ENCODE measurements at places on chromosomes 1 and 21.

DNA sequence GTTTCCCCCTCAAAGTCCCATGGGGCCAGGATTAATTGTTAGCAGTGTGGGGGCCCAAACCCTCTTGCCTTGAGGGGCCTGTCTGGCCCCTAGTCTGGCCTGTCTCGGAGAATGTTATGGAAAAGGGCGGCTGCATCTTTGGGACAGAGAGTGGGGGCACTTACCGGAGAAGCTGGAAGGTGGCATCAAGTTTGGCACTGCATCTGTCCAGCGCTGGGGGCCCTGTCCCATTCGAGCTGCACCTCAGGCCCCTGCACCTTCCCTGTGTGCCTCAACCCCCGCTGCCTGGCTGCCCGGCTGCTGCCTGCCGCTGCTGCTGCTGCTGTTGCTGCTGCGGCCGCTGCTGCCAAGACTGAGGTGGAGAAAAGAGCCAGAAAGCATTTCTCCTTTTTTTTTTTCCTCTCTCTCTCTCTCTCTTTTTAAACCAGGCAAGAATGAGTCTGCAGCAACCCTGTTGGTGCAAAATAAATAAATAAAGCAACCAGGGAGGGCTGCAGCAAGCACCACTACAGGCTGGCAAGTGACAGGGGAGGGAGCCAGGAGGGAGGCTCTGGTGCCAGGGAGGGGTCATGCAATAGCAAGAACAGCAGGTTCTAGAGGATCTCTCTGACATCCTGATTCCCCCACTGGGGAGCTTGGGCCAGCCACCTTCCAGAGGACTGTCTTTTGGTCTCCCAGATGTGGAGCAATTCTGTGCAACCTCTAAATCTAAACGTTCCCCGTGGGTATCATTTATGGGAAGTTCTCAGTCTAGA lies at the start of gene LINGO4:
TSS of gene LINGO4 (minus strand) at position 354 of the 755 bp plus-strand sequence. CDS start 2,715 bp downstream, outside the sequence.
- DNase-seq, result no peak

- DNase-seq, result no peak
Observed at GRCh38 chr1:238176441-238176840, 285.7 kb upstream of the ZP4 start.

GRCh38 chr1:225762002-225762441 lies 15.6 kb upstream of the SRP9 start:
- peak; percentile 51 for DNase-seq

GRCh38 chr1:64624218-64624713 lies 120.6 kb upstream of the RAVER2 start:
- DNase-seq, result peak; percentile 35

DNA sequence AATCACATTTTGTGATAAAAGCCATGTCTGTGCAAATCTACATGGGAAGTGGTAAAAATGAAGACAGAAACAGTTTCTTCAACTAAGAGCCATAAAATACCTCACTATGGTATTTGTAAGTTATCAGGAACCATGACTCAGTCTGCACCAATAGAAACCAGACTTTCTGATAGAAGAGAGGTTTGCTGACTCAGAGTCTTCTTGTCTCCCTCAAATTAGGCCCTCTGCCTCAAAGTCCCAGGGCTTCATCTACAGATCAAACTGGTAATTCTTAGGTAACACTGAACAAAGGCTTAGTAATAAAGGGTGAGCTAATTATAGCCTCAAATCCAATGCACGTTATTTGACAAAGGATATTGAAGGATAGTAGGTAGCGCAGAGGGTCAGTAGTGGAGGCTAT lies 30.9 kb upstream of the SSX2IP start:
- no peak for DNase-seq

DNA sequence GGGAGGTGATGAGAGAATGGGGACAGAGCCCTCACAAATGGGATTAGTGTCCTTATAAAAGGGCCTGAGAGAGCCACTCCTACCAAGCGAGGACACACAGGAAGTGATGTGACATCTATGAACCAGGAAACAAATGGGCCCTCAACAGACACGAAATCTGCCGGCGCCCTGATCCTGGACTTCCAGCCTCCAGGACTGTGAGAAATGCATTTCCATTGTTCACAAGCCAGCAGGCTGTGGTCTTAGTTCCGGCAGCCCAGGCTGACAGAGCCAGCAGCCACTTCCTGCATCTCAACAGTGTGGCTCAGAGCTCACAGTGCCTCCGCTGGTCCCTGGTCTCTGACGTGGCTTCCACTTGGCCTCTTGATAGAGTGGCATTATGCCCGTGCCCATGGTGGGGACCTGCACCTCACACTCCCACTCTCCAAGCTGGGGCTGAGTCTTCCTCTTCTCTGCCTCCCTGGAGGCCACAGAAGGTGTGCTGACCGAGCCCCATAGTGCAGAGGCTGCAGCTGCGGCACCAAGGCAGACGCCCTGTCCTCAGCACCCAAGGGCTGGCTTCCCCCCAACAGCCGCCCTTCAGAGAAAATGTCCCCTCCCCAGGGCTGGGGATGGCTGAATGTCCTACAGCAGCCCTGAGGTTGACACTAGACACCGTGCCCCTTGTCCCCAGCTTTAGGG lies 44.9 kb downstream of the ACOT7 start:
- peak; percentile 43 for DNase-seq

DNA sequence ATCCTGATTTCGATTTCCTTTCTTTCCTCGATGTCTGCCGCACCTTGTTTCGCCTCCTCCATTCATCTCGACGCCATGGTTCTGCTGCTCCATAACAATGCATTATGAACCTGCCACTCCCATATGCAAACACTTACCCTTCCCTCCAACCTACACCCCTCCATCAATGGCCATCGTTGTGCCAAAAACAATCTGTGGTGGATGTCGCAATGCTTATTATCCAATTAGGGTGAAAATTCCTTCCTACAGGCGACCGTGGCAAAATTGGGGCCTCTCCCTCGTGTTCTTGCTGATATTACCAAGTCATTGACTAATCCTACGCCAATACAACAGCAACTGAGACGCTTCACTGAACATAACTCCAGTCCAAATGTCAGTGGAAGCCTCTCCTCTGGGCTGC lies 40.3 kb downstream of the CLEC20A start:
- no peak for DNase-seq

Measured in right hindlimb (tissue), 1 donor.